H9 (cell line): ENCODE measurements at places on chromosomes 1 and 21. TPM values are rescaled to one million over a fixed set of nuclear protein-coding genes. Genes with fewer than 3 reads are reported as not detected.

DNA sequence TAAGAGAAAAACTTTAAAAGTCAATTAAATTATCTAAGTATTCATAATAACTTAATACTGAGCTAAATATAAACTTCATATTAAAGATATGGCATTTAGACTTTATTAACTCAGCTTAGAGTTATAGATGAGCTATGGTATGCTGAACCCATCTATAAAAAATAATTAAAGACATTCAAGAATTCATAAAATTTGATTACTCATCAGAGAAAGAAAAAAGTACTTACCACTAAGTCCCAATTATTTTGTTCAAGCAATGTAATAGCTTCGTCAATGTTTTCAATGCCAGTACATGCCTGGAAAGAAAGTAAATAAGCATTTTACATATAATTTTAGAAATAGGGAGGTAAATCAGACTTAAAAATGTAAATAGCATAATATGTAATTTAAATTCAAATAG, 102.4 kb downstream of the FAF1 start:
- no peak for DNase-seq

GRCh38 chr1:45026446-45026845, 14.4 kb downstream of the UROD start:
- no peak for DNase-seq

DNA sequence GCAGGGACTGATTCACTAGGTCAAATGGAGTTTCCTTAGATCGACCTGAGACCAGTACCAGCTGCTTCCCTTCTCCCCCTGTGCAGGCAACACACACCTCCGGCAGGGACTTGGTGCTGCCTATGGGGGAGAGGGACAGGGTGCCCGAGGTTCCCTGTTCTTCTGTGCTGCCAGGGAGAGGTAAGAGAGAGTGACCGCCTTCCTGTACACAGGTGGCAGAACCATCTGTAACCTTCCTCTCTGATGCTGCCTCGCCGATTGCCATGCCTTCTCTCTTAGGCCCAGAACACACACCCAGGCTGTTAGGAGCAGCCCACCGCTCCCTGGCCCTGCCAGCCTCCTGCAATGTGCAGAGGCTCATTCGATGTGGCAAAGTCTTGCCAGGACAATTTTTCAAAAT, 9.3 kb downstream of the MYOC start:
- no peak for DNase-seq

DNA sequence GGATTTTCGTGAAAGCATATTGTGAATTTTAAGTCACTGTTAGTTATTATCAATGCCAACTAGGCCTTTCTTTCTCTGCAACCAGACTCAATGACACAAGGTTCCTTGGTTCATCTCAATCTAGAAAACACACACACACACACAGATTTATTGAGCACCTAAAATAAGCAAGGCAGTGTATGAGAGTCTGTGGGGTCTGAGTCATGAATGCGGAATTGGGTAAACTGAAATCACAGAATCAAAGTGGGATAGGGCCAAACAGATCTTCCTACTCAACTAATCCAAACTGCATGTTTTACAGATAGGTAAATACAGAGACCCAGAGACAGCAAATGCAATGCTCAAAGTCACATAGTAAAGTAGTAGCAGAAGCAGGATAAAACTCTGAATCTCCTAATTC, 48.5 kb upstream of the NRDC start:
- DNase-seq: no peak

DNA sequence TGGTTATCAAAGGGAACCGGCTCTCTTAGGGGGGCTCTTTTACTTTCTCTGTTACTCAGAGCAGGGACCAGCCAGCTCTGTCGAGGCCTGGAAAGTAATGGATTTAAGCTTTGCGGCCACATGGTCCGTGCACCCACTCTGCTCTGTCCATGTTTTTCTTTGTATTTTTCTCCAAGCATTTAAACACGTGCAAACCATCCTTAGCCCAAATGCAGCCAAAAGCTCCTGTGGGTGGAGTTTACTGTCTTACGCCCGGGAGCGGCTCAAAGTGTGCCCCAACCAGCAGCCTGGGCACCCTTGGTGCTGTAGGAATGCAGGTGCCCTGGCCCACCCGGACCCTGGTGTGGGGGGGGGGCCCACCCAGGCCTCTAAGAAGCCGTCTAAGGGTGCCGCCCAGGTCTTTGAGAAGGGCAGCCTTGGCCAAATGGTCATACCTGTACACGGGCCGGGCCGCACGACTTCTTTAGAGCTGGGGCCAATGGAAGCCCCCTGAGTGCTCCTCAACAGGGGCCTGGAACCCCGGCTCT, 29.2 kb upstream of the POFUT2 start:
- no peak for DNase-seq

- peak; percentile 64 for DNase-seq
These were observed 1.0 kb downstream of the ST6GALNAC5 start for GRCh38 chr1:76868154-76868882.

- DNase-seq: peak; percentile 65
These were observed 88.6 kb downstream of the NUF2 start for GRCh38 chr1:163410073-163410999.

- DNase-seq: no peak
These were observed 15.3 kb upstream of the TRNAU1AP start for GRCh38 chr1:28537457-28538199.

GRCh38 chr1:218809625-218810024, 364.1 kb upstream of the LYPLAL1 start:
- DNase-seq: no peak

Gene ARHGEF19
- 18.5 and 21.1 TPM in 2 replicates for total RNA-seq

Gene COA7
- total RNA-seq: 69.1 and 70.3 TPM in 2 replicates

Gene AGO4
- total RNA-seq: 12.8 and 14.4 TPM in 2 replicates

Gene OLFML3
- 171 and 176 TPM in 2 replicates for total RNA-seq

Gene BCL2L15
- 0.22 and 0.53 TPM in 2 replicates for total RNA-seq

Gene ATAD3B
- 76.8 and 78.6 TPM in 2 replicates for total RNA-seq

Gene CTXND2
- not detected in 2 replicates for total RNA-seq
